Uterus (tissue), 4 donors: ENCODE measurements at places on chromosomes 2 and 18. TPM values are rescaled to one million over a fixed set of nuclear protein-coding genes. Genes with fewer than 3 reads are reported as not detected.
A peak's percentile ranks its signal among the peaks of the same experiment; 100 is the strongest.

DNA sequence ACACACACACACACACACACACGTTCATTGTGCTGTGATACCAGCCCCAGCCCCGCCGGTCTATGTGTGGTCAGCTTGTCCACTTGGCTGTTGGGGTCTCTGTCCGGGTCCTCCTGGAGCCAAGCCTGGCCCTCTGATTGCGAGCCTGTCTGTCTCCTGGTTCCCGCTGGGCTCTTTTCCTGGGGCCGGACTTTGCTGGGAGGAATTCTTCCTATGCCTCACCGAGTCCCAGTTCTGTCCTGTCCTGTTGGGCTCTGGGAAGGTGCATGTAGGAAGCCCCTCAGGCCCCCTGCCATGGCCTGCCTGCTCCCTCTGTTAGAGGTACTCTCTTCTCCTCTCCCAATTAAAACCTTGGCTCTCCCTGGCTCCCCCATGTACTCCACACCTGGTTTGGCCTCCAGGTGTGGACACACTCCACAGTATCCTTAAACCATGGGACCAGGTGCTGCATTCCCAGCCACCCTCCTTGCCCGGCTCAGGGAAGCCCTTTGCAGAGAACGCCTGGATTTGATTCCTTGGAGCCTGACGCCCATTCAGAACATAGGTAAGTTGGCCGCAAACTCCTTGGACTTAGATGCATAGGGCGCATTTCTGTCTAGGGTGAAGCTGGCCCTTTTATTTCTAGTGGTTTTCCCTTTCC is 42.3 kb downstream of the CABLES1 start:
- peaks cover 9% of the 10 kb centered on the region for H3K4me1 ChIP-seq
- H3K27me3 ChIP-seq, result no peaks in the 10 kb centered on the region
- DNase-seq, result no peak
- H3K27ac ChIP-seq, result no peak overlapping the region

RNF149 gene
- 61.5 TPM for total RNA-seq

- no peak overlapping the region for H3K27ac ChIP-seq
- no peaks in the 10 kb centered on the region for H3K36me3 ChIP-seq
- no peak for DNase-seq
- no peaks in the 10 kb centered on the region for H3K27me3 ChIP-seq
- no peak overlapping the region for H3K4me3 ChIP-seq
These were observed 136.7 kb upstream of the SPHKAP start for GRCh38 chr2:228318218-228318617.

DNA sequence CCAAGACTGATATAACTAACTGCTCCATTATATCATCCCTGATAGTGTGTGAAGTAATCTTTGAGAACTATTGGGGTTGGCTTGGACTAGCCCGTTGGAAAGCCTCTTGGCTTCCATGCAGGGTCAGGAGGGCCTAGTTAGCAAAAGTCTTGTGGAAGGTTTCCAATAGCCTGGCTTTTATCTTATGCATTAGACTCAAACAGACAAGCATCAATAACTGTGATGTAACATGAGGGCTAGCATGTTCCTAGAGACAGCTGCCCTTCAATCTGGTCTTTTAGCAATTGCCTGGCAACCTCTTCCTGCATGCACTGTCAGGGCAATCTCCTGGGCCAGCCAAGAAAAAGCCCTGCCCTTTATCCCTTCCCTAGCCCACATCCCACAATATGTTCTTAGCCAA is 18.2 kb downstream of the SLC8A1 start:
- no peaks in the 10 kb centered on the region for H3K27me3 ChIP-seq
- no peak overlapping the region for H3K4me3 ChIP-seq
- no peaks in the 10 kb centered on the region for H3K36me3 ChIP-seq
- H3K27ac ChIP-seq, result peak overlapping the region; percentile 57
- no peak for DNase-seq
- peaks cover 3% of the 10 kb centered on the region for H3K4me1 ChIP-seq

- no peaks in the 10 kb centered on the region for H3K27me3 ChIP-seq
- no peaks in the 10 kb centered on the region for H3K4me1 ChIP-seq
- H3K36me3 ChIP-seq, result no peaks in the 10 kb centered on the region
- H3K4me3 ChIP-seq, result no peak overlapping the region
These were observed 34.7 kb downstream of the SFXN5 start for GRCh38 chr2:73036766-73037165.

DNA sequence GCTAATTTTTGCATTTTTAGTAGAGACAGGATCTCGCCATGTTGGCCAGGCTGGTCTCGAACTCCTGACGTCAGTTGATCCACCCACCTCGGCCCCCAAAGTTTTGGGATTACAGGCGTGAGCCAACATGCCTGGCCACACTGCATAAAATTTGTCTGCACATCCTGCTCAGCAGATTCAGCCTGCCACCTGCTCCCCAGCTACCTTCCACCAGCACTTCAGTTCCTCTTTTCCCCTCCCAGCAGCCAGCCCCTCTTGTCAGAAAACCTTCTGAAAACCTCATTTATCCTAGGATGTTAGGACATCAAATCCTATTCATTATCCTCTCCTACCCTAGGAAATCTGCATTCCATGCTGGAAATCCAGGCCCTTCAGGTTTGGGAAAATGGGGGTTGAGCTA is 99.4 kb upstream of the STPG4 start:
- H3K4me1 ChIP-seq, result no peaks in the 10 kb centered on the region
- no peak overlapping the region for H3K27ac ChIP-seq
- no peaks in the 10 kb centered on the region for H3K36me3 ChIP-seq

DAW1 gene
- not detected for total RNA-seq

GRCh38 chr2:28528206-28528605 is 32.3 kb downstream of the PLB1 start:
- DNase-seq, result no peak
- H3K27ac ChIP-seq, result no peak overlapping the region
- H3K4me3 ChIP-seq, result no peak overlapping the region
- H3K27me3 ChIP-seq, result no peaks in the 10 kb centered on the region

DNA sequence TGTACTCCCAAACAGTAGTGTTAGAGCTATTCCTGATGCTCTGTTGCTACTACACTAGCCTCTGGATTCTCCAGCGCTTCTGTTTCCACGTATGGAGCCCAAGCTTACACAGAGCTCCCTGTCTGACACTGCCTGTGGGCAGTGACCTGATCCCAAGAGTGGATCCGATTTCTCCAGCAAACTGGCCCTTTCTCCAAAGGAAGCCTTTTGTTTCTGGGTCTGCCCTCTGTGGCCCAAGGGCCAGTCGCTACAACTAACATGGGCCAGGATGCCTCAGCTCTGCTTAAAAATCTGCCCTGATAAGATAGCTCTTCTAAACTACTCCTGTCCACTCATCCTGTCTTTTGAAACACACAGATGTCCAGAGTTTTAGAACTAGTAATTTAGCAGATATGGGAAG is 172.6 kb upstream of the NRP2 start:
- no peaks in the 10 kb centered on the region for H3K4me1 ChIP-seq
- H3K27me3 ChIP-seq, result no peaks in the 10 kb centered on the region
- H3K27ac ChIP-seq, result no peak overlapping the region

KCNG3 gene
- total RNA-seq, result not detected

- no peaks in the 10 kb centered on the region for H3K4me1 ChIP-seq
- no peak for DNase-seq
These were observed 54.1 kb upstream of the AQP4 start for GRCh38 chr18:26919627-26920026.

DNA sequence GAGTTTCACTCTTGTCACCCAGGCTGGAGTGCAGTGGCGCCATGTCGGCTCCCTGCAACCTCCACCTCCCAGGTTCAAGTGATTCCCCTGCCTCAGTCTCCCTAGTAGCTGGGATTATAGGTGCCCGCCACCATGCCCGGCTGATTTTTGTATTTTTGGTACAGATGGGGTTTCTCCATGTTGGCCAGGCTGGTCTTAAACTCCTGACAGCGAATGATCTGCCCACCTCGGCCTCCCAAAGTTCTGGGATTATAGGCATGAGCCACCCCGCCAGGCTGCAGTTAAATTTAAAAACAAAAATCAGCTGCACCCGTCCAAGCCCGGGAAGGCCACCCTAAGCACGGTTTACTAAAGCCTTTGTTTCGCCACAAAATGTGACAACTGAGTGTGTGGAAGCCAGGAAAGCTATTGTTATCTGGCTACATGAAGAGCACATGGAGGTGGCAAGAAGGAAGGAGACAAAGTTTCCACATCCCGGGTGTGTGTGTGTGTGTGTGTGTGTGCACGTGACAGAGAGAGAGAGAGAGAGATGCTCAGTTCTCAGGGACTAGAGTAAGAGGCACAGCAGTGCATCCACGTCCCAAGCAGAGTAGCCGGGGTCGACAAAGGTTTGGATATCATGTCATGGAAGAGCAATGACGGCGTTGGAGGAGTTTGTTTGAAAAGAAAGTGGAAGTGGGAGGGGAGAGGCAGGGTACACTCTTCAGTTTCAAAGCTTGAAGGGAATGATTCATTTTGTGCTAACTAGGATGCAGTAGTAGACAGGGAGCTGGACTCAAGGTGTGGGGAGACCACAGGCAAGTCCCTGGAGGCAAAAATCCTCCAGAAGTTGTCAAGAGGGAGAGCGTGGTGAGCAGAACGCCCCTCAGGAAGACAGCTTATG is 20.1 kb downstream of the INPP5D start:
- no peak overlapping the region for H3K27ac ChIP-seq
- H3K4me3 ChIP-seq, result no peak overlapping the region
- DNase-seq, result no peak
- no peaks in the 10 kb centered on the region for H3K4me1 ChIP-seq

DNA sequence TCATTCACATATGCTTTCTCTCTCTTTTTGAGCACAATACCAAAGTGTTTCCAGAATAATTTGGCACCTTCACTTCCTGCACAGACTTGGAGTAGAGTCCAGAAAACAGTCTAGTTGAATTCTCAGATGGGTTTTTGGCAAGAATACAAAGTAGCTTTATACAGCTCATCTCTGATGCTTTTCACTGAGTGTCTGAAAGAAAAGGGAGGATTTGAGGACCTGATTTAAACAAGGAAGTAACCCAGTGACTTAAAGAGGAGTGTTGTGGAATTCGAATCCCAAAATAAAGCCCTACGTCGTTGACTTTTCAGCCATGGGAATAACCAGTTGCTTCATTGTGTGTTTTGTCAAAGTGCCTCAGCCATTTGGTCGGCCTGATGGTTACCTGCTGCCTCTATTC is 31.8 kb downstream of the METAP1D start:
- H3K27ac ChIP-seq, result no peak overlapping the region
- no peak for DNase-seq
- H3K27me3 ChIP-seq, result no peaks in the 10 kb centered on the region

TTR gene
- total RNA-seq, result not detected

DNA sequence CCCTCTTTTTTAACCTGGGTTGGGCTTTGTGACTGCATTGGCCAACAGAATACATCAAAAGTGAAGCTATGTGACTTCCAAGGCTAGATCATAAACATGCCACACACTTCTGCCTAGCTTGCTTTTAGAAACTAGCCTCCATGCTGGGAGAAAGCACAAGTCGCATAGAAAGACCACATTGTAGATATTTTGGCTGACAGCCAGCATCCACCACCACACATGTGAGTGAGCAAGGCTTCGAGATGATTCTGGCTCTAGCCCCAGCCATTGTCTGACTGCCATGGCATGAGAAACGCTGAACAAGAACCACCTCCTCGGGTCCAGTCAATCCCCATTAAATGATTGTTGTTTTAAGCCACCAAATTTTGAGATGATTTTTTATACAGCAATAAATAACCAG is 66.8 kb upstream of the STPG4 start:
- no peaks in the 10 kb centered on the region for H3K27me3 ChIP-seq
- peaks cover 4% of the 10 kb centered on the region for H3K4me1 ChIP-seq
- no peak overlapping the region for H3K27ac ChIP-seq
- H3K36me3 ChIP-seq, result no peaks in the 10 kb centered on the region

- H3K36me3 ChIP-seq, result no peaks in the 10 kb centered on the region
- no peak for DNase-seq
- H3K4me1 ChIP-seq, result no peaks in the 10 kb centered on the region
- H3K27me3 ChIP-seq, result no peaks in the 10 kb centered on the region
- H3K27ac ChIP-seq, result no peak overlapping the region
These were observed 18.2 kb upstream of the TNP1 start for GRCh38 chr2:216878072-216878471.

DNA sequence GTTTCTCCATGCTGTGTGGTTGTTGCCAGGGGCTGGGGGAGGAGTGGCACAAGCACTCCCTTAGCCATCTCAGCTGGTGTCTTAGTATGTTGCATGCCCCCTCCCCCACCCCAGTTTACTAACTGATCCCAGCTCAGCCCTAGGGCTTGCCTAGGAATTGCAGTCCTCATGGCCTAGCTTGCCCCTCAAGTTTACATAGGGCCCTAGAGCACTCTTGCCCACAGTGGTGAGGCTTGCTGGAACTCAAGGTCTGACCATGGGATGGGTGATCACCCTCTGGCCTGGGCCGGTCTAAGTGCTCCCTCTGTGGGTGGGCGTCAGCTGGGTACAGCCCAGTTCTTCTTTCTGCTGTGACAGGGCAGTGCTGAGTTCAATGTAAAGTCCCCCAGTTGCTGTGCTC is 156.1 kb upstream of the PIEZO2 start:
- no peak overlapping the region for H3K27ac ChIP-seq
- no peaks in the 10 kb centered on the region for H3K4me1 ChIP-seq
- H3K4me3 ChIP-seq, result no peak overlapping the region
